ENCODE measurements at places on chromosomes 6 and 20.

GRCh38 chr6:39451831-39452230, 129.3 kb upstream of the KCNK16 start:
- DNase-seq, result no peak

DNA sequence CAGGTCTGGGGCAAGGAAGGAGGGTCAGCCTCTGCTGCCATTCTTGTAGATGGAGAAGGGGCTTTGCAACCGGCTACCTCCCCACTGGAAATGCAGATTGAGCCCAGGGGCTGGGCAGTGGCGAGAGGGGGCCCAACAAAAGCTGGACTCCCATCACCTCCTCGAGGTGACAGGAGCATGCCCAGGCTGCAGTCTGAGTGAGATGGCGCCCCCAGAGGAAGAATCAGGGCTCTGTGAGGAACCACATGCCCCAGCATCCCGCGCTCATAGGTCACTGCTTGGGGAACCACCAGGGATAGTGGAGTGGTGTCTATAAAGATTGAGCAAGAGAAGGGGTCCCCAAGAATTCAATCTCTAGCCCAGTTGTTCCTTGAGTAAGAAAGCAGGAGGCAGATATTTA, 31.6 kb upstream of the NEDD9 start:
- no peak for DNase-seq

GRCh38 chr20:62580052-62580451, 62.3 kb upstream of the SLCO4A1 start:
- DNase-seq, result no peak

- no peak for DNase-seq
These were observed 28.8 kb upstream of the TSHZ2 start for GRCh38 chr20:52943185-52943841.

- no peak for DNase-seq
These were observed 37.2 kb downstream of the ZNF341 start for GRCh38 chr20:33769043-33769442.

DNA sequence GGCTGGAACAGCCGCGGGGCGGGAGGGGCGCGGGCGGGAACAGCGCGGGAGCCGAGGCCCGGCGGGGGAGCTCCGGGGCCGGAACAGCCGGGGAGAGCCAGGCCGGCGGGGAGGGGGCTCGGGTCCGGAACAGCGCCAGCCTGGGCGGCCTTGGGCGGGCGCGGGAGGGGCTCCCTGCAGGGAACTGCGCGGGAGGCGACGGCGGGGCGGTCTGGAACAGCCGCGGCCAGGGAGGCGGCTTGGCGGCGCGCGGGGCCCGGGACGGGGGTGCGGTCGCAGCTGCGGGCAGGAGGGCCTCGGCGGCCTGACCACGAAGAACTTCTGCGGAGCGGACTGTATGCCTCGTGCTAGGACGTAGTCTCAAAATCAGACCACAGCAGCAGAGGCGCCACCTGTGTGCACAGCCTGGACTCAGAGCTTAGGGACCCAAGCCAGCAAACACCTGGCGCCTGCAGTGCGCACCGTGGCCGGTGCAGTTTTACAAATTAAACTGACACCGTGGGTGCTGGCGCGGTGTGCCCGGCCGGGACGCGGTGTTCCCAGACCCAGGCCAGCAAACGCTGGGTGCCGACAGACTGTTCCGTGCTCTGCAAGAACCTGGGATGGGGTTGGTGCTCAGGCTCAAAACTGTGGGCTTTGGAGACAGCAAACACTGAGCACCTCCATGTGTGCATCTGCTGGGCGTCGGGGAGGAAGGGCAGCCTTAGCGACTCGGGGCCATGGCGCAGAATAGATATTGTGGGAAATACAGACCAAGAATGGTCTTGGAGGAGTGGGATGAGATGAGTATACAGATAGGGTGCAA, 572 bp downstream of the ZNF341 start:
- peak; percentile 67 for DNase-seq

GRCh38 chr6:152054441-152054840, 247.0 kb downstream of the ESR1 start:
- no peak for DNase-seq

- DNase-seq, result no peak
These were observed 1.2 kb downstream of the AKAP12 start for GRCh38 chr6:151240791-151241642.

DNA sequence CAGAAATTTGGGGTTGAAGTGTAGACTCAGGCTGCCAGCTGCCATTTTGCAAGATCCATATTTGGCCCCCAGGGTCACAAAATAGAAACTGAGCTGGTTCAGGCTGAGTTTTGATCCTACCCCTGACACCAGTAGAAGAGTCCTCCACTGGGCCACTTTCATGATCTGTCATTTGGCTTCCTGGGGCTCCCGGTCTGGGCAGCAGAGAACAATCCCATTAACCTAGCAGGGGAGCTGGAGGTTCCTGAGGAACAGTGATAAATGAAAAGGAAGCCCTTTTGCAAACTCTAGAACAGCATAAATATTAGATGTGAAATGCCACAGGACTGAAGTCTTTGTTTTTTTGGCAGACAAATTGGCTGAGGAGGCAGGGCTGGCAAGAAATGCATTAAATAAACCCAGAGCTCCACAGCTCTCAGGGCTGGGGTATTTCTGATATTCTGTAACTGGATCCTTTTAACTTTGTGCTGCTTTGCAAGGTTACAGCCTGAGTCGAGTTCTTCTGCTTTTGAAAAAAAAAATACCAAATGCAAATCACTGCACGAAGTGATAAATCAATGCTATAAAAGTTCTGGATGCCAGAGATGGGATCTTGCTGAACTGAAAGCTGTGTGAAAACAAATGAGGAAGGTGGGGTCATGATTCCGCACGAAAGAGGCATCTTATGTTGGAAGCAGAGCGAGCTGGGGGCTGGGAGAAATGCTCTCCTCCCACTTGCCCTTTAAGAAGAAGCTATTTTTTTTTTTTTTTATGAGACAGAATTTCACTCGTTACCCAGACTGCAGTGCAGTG, 64.4 kb downstream of the SULF2 start:
- DNase-seq, result no peak

DNA sequence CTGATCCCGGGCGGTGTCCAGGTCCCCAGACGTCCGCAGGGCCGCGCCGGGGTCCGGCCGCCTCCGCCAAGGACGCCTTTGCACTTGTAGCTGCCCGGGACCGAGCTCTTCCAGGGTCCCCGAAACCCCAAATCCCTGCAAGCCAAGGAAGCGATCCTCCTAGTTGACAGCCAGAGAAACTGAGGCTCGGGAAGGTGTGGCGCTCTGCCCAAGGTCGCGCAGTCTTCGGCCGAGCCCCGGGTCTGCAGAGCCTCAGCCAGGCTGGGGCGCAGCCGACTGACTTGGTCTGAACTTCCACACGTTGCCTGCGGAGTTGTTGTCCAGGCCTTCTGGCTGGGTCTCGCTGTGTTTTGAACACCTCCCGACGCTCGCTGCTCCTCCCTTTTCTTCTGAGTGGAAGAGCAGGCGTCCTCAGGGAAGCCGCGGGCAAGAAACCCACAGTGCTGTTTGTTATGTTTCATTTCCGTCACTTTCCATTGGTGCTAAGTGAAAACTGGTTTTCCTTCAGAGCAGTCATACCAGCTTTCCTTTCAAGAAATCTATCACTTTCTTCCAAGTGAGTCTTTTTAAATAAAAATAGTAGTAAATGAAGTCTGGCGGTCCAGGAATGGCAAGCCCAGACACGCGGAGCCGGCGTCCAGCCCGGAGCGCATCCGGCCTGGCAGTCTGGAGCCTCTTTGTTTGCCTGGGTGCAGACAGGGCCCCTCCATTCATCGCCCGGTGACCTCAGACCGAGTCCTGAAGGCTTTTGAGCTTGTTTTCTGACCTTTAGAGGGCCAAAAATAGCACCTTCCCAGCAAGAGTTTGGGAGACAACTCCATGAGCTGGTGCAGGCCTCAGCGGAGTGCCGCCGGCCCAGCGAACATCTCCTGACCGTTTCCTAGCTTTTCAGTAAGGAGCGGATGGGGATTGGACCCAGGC, 698 bp downstream of the FAM210B start:
- no peak for DNase-seq

- no peak for DNase-seq
These were observed 192.5 kb downstream of the EDN1 start for GRCh38 chr6:12482386-12483375.

DNA sequence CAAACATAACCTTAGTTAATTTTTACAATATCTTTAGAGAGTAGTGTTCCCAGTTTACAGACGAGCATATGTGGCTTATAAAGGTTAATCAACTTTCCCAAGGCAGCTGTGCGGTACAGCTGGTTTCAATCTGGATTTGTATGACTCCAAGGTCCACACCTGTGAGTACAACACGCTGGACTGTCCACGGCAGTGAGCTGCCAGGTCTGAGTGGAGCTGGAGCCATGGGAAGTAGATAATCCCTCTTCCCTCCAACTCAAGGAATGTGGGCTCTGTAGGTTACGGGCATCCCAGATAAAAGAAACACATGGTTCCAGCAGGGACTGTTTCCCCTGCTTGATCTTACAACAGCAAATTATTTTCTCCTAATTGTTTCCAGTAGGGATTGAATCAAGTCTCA, 102.2 kb downstream of the SOD2 start:
- DNase-seq, result no peak

DNA sequence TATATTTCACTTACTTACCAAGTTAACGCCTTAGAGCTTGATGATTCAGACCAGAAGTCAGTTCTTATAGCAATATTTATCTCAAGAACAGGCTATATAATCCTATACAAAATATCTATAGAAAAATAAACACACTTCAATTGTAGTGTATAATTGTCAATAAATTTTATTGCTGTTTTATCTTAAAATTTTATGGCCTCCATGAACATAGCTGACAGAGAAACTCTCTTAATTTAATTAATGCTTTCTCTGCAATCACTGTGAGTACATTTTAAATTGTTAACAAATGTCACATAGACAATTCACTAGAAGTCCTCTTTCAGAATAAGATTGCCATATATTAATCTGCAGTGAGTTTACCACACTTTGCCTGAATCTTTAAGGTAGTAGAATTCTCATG, 178.6 kb downstream of the RFPL4B start:
- DNase-seq, result no peak

- no peak for DNase-seq
These were observed 158.4 kb downstream of the ZDHHC14 start for GRCh38 chr6:157539421-157539822.

DNA sequence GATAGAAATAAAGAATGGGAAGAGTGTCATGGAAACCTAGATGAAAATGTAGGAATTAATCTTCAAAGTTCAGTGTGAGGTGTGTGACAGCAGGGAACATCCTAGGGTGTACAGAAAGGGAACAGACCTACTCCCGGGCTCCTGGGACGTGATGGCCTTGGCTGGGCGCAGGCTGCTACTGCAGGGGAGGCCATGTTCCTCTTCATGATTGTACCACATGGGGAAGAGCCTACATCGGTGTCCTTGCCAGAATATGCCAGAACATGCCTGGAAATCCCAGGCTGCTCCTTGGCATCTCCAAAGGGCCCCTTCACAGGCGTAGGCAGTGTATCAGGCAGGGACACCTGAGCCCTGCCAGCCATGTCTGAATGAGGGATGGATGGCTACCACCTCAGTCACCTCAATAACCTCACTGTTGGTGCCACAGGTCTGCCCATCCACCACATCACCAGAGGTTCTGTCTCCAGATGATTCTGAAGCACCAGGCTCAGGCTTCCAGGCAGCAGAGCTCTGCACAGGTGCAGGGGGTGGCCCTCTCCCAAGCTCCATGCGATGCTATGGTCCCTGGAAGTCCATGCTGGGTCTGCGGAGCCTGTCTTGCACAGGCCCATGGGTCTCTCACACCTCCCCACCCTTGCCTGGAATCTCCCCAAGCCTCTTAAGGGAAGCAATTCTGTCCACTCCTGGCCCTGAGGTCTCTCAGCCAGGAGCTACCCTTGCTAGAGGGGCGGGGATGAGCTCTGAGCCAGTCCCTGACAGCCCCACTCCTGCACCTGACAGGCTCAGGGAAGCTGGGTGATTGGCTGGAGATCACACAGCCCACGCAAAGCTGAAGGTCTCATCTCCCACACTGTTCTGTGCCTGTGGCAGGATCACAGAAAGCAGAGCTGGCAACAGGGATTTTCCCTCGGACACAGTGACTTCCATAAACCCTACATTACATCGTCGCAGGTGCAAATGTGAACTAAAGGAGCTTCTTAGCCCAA, 20.2 kb downstream of the RAMACL start:
- DNase-seq, result no peak

- no peak for DNase-seq
These were observed 787 bp upstream of the PRR18 start for GRCh38 chr6:166308769-166309589.

GRCh38 chr6:24630856-24631505, 15.0 kb downstream of the KIAA0319 start:
- DNase-seq, result no peak

DNA sequence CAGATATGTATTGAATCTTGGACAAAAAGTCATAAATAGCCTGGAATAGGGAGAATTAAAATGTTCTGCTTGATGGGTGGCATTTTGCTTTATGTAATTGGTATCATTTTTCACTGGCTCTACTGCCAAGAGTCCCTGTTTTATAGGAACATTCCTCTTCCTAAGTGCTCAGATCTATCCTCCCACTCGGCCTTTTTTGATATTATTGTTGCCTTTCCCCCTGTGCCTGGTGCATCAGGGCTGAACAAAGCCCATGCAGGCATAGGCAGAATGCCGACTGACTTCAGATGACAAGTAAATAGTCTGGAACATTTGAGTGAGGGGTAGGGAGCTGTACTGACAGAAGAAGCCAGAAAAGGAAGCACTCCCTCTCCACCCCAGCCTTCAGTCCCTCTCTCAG, 127.0 kb downstream of the PKHD1 start:
- DNase-seq, result no peak

DNA sequence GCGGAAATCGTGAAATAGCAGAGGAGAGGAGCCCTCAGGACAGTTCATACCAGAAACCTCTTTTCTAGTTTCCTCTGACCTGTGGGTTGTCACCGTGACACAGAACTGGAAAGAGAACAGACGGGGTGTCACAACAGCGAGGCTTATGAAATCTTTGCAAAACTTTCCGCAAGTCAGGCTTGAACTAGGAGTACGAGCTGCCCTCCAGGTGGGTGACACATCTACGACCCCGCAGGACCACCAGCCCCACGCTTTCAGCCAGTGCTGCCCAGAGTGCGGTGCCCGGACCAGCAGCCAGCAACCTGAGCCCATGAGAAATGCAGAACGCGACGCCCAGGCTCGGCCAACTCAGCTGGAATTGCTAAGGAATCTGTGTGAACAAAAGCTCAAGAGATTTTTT, 30.8 kb downstream of the WRNIP1 start:
- no peak for DNase-seq

GRCh38 chr6:118288355-118289124, 259.6 kb upstream of the PLN start:
- no peak for DNase-seq

GRCh38 chr20:32551693-32552092, 33.4 kb downstream of the NOL4L start:
- DNase-seq, result no peak

DNA sequence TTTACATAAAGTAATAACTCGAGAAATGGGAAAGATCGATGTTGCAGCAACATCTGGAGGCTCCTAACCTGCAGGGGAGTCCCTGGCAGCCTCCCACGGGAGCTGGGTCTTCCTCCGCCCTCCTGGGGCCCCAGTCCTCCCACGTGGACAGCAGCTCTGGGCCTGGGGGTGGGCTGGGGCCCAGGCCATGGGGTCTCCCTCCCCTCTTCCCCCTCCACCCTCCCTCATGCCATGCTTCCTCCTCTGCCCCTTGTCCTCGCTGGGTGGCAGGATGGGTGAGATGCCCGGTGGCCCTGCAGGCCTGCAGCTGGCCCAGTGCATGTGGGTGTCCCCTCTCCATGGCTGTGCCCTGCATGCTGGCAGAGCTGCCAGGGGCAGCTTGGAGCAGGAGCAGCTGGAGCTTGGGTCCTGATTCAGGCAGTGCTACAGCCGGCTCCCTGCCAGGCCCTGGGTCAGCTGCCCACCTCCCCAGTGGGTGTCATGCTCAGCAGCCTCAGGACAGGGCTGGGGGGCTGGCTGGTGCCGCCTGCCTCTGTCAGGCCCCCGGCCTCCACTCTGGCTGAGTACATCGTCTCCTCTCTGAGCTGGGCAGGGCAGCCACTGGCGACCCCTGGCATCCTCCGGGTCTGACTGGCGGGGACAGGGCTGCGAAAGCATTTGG, 48.9 kb upstream of the BHLHE23 start:
- DNase-seq, result no peak

Measured in stimulated activated CD8-positive, alpha-beta memory T cell treated with anti-CD3 and anti-CD28 coated beads, Interleukin-7, amount 100 ng/mL, for 1 hour (primary cell).